Vagina (tissue), 2 donors: ENCODE measurements at places on chromosomes 5 and 9.

DNA sequence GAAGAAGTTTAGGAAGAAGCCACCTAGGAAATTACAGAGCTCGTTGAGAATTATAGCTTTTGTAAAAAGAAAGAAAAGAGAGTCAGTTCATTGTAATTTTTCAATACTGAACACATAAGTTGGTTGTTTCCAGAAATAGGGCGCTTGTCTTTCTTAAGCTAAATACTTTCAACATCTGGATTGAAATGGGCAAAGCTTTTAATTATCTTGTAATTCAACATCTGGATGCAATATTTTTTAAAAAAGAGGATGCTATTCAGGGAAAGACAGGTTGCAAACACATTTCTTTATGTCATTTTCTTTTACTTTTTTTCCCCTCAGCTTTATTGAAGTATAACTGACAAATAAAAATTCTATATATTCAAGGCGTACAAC, 100.7 kb upstream of the TRPC7 start:
- no peak for DNase-seq

DNA sequence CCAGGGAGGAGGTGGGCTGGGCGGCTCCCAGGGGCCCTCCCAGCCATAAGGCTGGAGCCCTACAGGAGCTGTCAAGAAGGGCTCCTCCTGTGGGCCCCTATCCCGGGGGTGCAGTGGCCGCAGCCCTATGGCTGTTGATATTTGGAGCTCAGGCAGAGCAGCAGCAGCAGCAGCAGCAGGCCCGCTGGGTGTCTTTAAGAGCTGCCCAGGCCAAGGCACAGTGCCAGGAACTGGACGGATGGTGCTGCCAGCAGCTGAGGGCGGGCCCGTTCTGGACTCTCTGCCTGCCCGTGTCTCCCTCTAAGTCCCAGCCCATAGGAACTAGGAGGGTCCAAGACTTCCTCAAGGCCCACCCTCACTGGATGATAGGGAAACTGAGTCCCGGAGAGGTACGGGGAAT, 3.6 kb downstream of the AK1 start:
- no peak for DNase-seq

- no peak for DNase-seq
These were observed 53.8 kb downstream of the NFX1 start for GRCh38 chr9:33344145-33344544.

- no peak for DNase-seq
These were observed 14.1 kb downstream of the ASPN start for GRCh38 chr9:92468206-92468605.

- no peak for DNase-seq
These were observed 100.2 kb downstream of the MPDZ start for GRCh38 chr9:13179257-13179656.

GRCh38 chr5:105638437-105638836, 2032.3 kb downstream of the EFNA5 start:
- DNase-seq: no peak

DNA sequence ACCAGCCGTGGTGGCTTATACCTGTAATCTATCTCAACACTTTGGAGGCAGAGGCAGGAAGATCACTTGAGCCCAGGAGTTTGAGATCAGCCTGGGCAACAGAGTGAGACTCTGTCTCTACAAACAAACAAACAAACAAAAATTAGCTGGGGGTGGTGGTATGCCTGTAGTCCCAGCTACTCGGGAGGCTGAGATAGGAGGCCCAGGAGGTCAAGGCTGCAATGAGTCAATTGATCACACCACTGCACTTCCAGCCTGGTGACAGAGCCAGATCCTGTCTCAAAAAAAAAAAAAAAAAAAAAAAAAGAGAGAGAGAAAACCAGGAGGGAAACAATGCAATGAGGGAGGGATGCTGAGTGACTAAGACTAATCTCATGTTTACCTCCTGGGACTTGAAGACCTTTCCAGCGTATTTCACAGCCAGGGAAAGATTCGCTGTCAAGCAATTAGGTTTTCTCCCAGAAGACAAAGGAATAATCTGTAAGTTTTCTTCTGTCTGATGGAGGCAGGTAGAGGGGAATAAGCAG, 51.1 kb upstream of the MIER3 start:
- no peak for DNase-seq

GRCh38 chr5:158202801-158203200, 343.9 kb upstream of the CLINT1 start:
- no peak for DNase-seq

DNA sequence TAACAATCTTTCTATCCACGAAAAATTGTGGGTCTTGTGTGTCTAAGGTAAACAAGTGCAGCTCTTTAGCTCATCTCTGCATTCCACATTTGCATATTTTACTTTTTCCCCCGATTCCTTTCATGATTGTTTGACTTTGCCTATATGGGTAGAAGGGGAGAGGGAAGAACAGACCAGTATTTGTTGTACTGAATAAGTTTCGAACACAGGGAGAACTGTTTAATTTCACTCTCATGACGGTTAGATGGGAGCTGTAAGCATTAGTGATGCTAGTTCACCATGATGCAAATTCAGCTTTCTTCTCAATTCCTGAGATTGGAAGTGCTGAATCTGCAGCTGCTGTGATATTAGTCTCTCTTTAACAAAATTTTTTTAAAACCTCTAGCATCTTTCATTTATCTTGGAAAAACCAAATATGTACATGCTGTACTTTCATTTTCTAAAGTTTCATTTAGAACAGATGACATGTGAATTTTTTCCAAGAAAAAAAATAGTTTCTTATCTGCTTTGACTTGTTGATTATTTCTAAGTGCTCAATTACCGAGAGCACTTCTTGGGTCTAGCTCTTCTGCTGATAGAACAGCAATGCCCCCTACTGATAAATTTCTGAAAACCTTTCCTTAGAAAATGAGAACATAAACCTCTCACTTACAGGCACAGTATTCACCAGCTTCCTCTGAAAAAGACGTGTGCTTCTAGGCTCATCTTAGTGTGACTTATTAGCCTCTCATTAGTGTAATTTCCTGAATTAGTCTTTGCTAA, 149.5 kb downstream of the BAAT start:
- DNase-seq: no peak

GRCh38 chr9:11686733-11687132, 1006.5 kb upstream of the TYRP1 start:
- DNase-seq: no peak

DNA sequence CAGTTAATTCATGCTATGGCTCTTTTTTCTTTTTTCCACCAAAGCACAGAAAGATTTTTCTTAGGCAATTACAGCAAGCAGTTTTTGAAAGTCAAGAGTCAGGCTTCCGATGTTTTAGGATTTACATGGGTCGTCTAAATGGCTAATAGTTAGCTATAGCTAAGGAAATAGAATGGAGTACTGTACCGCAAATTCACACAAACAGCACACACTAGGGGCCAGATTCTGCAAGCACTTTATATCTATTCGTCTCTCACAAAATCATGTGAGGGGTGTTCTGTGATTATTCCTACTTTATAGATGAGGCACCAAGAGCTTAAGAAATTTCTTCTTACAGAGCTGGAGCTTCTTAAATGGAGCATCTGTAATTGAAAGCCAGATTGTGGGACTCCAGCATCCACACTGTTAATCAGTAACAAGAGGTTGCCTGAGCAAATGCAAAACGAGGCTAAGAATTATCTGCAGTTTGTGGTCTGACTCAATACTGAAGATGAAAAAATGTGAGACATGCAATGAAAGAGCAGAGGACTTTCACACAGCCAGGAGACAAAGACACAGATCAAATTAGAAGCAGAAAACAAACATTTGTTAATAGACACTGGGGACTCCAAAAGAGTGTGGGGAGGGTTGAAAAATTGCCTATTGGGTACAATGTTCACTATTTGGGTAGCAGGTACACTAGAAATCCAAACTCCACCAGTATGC, 62.7 kb upstream of the CTXN3 start:
- no peak for DNase-seq

DNA sequence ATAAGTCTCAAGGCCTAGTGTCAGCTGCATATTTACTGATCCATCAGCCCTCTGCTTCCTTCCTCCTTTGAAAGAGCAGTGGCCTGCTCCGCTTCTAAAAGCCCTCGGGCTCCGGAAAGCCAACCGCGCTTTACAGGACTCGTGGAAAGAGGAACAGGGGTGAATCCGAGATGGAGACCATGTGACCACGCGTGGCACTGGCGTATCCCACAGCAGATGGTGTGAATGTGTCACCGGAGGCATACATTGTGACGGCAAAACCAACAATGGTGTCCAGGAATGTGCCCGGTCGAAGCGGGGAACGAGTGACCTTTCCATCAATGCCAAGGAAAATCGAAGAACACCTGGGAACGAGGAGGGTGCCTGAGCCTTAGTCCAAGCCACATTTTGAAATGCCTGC, 484.6 kb downstream of the SPATA31A7 start:
- no peak for DNase-seq

- no peak for DNase-seq
These were observed 105.8 kb upstream of the PCSK1 start for GRCh38 chr5:96538808-96539250.

- DNase-seq: no peak
These were observed 491.0 kb upstream of the PIK3R1 start for GRCh38 chr5:67724412-67725135.

- DNase-seq: no peak
These were observed 116.3 kb downstream of the BASP1 start for GRCh38 chr5:17333755-17334154.

DNA sequence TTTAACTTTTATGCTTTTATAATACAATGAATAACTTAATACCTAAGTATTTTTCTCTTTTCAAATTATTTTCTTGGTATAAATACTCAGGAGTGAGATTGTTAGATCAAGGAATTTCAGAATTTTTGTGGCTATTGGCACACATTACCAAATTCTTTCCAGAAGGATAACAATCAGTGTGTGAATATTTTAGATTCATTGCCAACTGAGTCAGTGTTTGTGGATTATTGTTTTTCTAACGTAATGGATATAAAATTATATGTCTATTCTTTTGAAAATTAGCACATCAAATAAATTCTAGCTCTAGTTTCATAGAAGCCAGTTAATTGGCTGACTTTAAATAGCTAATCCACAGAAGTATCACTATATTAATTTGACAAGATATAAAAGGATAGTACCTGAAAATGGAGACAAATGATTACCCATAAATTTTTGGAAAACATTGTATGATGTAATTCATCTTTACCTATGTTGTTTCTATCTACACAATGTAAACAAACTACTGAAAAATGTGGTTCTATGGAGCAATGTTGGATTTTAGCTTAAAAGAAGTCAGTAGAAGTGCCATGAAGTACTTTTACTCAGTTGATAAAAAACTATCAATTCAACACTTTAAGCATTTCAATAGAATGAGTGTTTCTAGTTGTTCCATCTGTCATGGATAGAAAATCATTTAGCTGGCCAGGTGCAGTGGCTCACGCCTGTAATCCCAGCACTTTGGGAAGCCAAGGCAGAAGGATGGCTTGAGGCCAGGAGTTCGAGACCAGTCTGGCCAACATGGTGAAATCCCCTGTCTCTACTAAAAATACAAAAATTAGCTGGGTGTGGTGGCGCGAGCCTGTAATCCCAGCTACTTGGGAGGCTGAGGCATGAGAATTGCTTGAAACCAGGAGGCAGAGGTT, 185.1 kb downstream of the ADAMTSL1 start:
- no peak for DNase-seq

GRCh38 chr5:26802944-26803343, 235.4 kb downstream of the CDH9 start:
- DNase-seq: no peak

GRCh38 chr9:20559231-20559890, 62.9 kb downstream of the MLLT3 start:
- DNase-seq: no peak

DNA sequence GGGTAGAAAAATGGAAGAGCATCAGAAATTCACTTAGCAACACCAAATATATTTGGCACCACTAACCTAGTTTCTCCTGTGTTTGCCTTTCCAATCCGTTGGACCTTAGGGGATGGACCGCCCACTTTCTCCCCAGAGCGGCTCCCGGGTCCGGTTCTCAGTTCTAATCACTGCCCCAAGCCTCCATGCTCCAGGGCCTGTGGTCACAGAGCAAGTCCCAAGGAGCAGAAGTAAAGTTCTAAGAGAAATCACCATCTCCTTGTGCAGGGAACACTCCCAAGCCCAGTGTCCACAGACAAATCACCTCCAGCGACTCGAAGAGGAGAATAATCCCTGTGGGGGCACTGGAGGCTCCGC, 728 bp upstream of the SLC1A1 start:
- DNase-seq: no peak

DNA sequence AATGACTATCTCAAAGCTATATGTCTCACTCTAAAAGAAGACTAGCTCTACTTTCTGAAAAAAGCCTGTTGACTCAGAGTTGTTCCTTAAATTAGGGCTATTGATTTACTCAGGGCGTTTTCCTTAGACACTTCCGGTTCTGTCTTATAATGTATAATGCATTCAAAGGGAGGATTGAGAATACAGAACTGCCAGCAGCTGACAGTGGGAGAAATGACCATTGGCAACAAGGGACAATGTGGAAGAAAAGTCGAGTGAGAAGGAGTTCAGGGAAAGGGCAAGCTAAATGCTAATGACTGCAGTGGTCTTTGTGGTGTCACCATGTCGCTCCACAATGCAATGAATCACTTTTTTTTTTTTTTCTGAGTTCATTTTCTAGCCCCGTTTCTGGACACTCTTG, 65.7 kb upstream of the ANKH start:
- no peak for DNase-seq

GRCh38 chr9:3386753-3387152, 139.0 kb downstream of the RFX3 start:
- no peak for DNase-seq

GRCh38 chr5:73694089-73694488, 68.1 kb downstream of the ARHGEF28 start:
- DNase-seq: no peak

GRCh38 chr5:26833596-26833995, 204.8 kb downstream of the CDH9 start:
- no peak for DNase-seq

GRCh38 chr5:109643791-109644350, 45.9 kb upstream of the MAN2A1 start:
- DNase-seq: no peak

- no peak for DNase-seq
These were observed 15.0 kb upstream of the DAB2IP start for GRCh38 chr9:121636341-121636865.

DNA sequence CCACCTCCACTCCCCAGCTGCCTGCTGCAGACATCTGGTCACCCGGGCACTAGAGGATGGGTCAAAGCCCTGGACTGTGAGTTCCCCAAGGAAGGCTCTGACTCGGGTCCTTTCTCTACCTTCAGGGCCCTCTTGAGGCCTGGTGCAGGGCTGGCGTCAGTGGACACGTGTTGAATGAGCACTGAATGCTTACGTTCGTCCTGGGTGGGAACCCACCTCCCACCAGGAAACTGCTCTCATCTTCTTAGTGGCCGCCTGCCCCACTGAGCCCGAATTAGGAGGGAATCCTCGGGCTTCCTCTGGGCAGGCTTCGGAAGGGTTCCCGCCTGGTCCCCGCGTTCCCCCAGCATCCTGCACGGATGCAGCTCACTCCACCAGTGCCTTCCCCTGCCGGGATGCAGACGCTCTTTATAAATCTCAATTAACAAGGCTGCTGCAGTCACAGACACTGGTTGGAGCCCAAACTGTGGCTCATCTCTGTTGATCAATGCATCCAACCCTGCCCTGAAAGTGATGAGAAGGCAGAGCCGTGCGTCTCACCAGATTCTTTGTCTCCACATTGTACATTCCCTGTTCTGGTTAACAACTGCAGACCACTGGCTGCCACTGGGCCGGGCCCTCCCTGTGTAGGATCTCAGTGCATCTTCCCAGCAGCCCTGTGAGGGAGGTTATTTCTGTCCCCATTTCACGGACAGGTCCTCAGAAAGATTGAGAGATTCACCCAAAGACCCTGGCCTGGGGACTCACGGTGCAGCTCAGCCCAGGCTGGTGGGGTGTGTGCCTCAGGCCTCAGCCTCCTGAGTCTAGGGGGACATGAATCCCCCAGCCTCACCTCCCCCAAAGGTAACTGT, 168.8 kb downstream of the GAPVD1 start:
- DNase-seq: no peak

GRCh38 chr5:160188141-160189015, 40.9 kb upstream of the FABP6 start:
- DNase-seq: no peak
